ENCODE measurements at places on chromosomes 7 and 10.

DNA sequence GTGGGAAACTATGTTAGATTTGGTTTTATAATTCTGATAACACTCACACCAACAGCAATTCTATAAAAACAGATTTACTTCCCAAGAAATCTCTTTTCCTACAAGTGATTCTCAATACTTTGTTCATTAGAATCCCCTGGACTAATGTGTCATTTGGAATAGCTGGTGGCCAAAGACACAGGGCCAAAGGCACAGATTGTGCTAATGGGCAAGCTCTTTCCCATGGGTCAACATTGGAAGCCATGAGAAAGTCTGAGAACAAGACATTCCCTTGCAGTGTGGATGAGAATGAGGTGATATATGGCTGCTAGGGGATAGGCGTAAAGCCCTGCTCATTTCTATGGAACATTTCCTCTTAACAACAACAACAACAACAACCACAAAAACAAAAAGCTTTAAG, 153.8 kb downstream of the AMPH start:
- DNase-seq = no peak

DNA sequence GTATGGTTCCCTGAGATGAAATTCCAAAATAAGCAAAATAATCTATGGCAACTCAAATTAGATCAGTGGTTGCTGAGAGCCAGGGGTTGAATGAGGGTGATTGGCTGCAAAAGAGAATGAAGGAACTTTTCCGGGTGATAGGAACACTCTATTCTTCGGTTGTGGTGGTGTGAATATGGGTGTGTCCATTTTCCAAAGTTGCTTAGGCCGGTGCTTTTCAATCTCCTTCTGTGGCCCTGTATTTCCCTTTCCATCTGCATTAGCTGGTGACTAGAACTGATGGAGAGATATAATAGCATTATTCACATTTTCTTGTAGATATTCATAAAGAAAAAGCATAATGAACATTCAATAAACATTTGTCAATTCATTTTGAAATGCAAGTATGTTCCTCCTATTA, 382.9 kb downstream of the TFEC start:
- no peak for DNase-seq

- DNase-seq = no peak
Measured at GRCh38 chr10:44937196-44938005, 22.2 kb upstream of the RASSF4 start.

- DNase-seq = no peak
Measured at GRCh38 chr10:133024704-133025557, 62.8 kb upstream of the ADGRA1 start.

GRCh38 chr10:11397077-11397965, 214.1 kb downstream of the USP6NL start:
- DNase-seq = no peak
